ENCODE measurements at places on chromosomes 2 and 18.

GRCh38 chr2:70785137-70785911 is 5.1 kb downstream of the FIGLA start:
- DNase-seq, result no peak

DNA sequence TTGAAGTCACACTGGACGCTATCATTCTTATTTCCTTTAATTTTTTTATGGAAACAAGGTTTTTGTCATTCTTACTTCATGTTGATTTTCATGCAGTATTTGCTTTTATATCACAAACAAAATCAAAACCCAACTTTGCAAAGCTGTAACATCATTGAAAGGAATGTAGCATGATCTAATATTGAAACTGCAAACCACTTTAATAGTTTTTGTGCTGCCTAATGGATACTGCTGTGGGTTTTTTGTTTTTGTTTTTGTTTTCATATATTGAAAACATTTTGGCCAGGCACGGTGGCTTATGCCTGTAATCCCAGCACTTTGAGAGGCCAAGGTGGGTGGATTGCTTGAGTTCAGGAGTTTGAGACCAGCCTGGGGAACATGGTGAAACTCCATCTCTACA is 81.6 kb downstream of the MAP2 start:
- DNase-seq, result no peak

DNA sequence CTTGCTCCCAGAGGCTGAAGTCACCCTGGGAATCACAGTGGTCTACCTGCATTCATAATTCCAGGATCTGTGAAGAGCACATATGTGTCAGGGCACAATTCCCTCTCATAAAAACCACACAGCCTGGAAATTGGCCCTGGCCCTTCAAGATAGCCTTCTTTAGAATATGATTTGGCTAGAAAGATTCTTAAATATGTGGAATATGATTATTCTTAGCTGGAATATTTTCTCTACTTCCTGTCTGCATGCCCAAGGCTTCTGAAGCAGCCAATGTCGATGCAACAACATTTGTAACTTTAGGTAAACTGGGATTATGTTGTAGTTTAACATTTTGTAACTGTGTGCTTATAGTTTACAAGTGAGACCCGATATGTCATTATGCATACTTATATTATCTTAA is 24.2 kb downstream of the ICOS start:
- DNase-seq, result no peak

- DNase-seq, result no peak
Measured at GRCh38 chr2:131127076-131127475, 21.9 kb downstream of the PLEKHB2 start.

GRCh38 chr2:235707411-235708096 is 213.7 kb downstream of the AGAP1 start:
- no peak for DNase-seq

GRCh38 chr2:176242276-176242675 is 27.0 kb upstream of the MTX2 start:
- no peak for DNase-seq

DNA sequence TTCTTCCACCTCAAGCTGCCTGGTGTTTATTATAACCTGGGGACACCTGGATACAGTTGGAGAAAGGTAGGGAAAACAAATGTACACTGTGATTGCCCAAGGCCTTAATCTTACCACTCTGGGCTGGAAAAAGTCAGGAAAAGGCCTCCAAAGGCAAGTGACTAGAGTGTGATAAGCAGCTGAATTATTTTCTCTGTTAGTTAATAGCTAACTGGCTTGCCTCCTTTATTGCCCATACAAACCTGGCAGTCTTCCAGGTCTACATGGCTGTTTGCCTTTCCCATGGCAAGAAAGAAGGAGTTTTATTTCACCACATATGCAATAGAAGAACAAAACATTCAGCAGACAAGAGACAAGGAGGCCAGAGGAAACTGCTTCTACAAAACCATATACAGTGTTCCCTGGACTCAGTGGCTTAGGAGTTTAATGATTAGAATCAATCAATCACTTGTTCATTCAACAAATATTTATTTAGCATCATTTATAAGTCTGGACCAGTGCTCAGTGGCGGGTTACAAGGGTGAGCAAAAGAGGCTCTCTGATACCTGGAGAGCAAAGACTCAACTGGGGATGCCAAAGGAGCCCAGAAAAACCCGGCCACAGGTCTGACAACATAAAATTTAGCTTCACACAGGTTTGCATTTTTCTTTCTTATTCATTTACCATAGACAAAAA is 27.5 kb upstream of the SUCLG1 start:
- no peak for DNase-seq

GRCh38 chr2:101771227-101771902 is 73.9 kb downstream of the MAP4K4 start:
- no peak for DNase-seq

GRCh38 chr2:42029171-42029570 is 18.6 kb upstream of the PKDCC start:
- DNase-seq, result no peak

DNA sequence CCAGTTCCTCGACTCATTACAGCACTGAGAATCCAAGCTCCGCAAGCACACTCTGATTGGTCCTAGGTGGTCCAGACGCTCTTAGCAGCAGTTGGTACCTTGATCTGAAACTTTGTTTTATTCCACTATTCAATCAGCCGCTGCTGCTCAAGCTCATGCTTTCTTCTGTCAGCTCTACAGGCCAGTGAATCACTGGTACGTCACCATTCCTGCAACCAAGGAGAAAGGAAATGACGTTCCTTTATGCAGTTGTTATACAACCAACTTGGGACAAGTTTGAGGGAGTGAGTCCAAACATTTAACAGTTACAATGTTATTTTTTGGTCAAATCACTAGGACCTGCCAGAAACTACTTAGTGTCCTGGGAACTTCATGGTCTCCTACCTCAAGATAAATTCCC is 398.8 kb upstream of the TMEFF2 start:
- DNase-seq, result no peak

DNA sequence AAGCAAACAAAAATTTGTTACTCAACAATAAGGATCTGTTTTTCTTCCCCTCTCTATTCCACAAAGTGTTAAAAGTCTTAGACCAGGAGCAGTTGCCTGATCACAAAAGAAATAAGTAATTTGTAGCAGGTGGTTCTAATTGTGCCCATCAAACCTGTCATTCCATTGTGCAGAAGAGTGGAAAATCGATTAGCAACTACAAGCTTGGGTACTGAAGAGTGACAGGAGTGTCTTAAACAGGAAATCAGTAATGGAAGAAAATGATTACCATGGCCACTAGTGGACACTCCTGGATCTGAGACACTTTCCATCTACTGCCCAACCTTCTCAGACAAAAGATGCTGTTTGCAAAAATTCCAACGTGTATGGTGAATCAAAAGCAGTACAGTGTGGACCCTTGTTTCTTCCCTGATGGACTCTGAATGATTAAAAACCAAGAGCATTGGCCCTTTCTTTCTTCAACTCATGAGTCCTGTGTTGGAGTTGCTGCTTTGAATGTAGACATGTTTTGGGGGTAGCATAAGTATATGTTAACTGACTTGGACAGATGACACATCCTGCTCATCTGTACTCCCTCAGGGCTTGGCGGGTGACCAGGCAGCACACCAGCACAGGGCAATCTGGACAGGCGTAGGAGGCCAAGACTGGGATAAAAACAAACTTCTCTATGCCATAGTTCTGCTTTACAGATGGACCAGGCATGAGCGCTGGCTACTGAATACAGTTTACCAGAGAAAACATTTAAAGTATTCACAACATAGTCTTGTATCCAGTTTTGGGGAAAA is 51.9 kb downstream of the PLA2R1 start:
- DNase-seq, result no peak

DNA sequence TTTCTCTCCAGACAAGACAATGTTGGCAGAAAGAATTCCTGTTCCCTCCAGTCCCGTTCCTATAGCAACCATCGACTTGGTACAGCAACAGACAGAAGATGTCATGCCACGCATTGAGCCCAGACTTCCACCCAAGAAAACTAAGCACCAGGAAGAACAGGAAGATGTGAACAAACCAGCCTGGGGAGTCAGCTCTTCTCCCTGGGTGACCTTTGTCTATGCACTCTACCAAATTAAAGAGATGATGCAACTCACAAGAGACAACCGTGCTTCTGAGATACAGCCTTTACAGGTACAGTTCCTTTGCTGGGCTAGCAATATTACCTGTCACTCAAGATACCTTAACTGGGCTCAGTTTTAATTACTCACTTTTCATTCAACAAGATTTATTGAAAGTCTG is 37.1 kb downstream of the NEMP2 start:
- no peak for DNase-seq

- DNase-seq, result no peak
Measured at GRCh38 chr2:171485116-171485515, 37.2 kb upstream of the CYBRD1 start.

- DNase-seq, result no peak
Measured at GRCh38 chr2:99544608-99545007, 54.8 kb upstream of the REV1 start.

DNA sequence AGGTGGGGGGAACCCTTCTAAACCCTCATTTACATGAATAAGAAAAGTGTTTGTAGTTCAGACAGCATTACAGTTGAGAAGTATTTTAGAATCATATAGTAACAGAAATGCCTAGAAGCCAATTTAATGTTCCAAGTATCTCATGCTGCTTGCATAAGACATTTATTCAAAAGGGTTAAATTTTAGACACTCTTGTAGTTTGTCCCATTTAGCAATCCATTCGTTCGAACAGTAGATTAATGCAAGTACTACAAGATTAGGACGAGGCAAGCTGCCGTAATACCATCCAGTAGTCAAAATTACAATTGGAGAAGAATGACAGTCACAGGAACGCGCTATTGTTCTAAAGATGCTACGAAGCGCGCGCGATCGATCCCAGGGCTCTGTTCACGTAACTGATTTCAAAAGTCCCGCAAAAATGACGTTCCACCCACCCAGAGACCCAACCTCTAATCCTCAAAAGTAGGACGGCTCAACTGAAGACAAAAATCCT is 1.2 kb downstream of the TMEM237 start:
- no peak for DNase-seq

- no peak for DNase-seq
Measured at GRCh38 chr18:74310411-74310810, 5.2 kb upstream of the C18orf63 start.

DNA sequence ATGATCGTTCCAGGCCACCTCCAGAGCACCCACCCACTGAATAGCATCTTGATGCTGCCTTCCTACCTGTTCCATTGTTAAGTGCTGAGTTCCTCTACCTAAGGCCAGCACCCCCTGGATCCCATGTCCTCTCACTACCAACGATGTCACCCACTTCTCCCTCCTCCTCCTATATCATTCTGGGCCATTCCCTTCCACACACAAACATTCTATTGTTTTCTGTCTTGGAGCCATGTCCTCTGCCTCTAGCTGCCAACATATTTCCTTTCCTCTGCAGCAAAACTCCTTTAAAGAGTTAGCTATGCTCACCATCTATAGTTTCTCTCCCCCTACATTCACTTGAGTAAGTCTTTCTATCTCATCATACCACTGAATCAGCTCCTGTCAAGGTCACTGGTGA is 64.0 kb upstream of the ACKR3 start:
- DNase-seq, result no peak

DNA sequence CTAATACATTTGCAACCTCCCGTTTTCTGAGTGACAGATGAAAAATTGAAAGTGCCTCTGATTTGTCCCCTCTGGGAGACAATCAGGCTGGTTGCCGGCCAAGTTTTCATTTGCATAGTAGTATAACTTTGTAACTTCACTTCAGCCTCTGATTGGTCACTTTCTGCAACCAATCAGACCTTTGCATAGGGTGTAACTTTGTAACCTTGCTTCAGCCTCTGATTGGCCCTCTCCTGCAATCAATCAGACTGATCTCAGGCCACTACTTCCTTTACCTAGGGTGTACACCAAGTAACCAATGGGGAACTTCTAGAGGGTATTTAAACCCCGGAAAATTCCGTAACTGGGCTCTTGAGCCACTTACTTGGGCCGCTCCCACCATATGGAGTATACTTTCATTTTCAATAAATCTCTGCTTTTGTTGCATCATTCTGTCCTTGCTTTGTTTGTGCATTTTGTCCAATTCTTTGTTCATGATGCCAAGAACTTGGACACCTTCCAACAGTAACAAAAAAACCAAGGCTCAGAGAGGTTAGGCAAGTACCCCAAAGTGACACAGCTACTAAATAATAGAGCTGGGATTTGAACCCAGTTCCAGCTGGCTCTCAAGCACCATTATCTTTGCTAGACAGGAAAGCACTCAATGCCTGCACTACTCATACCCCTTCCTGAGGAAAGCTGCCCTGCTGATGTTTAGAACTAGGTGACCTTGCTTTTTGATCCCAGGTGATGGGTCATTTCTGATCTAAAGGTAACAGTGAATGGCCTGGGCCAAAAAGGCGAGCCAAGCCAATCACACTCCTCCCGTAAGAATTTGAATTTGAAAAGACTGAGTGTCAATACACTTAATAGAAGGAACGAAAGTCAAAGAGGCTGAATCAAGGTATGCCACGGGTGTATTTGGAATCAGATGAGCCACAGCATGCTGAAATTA is 10.9 kb upstream of the MYOM1 start:
- DNase-seq, result no peak

GRCh38 chr2:174177316-174177890 is 70.9 kb downstream of the OLA1 start:
- no peak for DNase-seq
